ENCODE measurements at places on chromosomes 11 and 22.

- no peak for DNase-seq
These were observed 1232.8 kb downstream of the TBC1D22A start for GRCh38 chr22:47995264-47995627.

GRCh38 chr11:71164621-71165020 is 87.8 kb downstream of the SHANK2 start:
- DNase-seq, result no peak

DNA sequence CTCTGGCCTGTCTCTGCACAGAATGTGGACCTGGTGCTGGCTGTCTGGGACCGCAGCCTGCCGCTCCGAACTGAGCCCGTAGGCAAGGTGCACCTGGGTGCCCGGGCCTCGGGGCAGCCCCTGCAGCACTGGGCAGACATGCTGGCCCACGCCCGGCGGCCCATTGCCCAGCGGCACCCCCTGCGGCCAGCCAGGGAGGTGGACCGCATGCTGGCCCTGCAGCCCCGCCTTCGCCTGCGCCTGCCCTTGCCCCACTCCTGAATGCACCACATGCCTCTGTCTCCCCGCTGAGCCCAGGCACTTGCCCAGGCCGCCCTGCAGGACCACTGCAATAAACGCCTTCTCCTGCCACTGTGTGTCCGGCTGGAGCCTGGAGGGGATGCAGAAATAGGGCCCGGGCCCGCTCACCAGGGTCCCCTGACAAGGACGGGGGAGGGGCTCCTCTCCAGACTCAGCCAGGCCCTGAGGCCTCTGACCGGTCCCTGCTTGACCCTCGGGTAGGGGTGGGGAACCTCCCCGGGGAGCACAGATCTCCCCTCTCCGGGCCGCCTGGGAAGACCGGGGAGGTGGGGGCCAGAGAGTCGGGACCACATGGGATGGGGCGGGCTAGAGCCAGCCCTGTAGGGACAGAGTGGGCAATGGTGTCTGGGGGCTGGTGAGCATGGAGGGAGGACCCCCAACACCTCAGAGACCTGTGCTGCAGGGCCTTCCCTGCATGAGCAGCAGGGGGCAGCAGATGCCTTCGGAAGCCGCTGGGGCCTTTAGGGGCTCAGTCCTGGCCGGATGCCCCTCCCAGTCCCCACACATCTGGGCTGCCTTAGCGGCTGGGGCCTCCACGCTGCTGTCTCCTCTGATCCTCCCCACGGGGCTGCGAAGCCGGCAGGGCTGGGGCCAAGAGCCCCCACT is 1.4 kb upstream of the TNNI2 start:
- DNase-seq, result no peak

DNA sequence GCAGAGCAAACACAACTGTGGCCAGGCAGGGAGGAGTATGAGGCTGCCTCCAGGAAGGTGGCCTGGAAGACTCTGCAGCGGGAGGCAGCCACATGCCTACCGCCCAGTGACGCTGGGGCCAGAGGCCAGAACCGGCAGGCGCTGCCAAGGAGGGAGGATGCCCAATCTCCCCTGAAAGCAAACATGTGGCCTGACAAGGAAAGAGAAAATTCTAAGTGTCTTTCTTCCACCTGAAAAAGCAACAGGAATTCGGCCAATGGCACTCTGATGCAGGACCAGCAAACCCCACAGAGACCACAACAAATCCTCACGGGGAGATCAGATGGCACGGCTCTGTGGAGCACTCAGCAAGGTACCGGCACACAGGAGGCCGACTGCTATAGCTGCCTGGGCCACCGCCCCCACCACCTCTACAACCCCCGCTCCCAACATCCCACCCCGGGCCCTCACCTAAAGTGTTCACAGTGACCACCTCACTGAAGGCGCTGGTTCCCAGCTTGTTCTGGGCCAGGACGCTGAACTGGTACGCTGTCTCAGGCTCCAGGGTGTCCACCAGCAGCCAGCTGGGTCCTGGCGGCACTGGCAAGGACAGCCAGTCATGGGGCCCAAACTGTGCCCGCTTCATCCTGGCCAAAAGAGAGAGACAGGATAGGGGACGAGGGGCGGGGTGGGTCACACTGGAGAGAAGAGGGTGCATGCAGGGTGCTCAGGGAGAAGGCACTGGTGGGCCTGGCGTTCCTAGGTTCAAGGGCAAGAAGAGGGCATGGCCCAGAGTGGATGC is 30.1 kb downstream of the IGSF9B start:
- no peak for DNase-seq

- DNase-seq, result no peak
These were observed 30.6 kb downstream of the NFRKB start for GRCh38 chr11:129864811-129865210.

- no peak for DNase-seq
These were observed 87.3 kb upstream of the DBX1 start for GRCh38 chr11:20247591-20248007.

GRCh38 chr11:75022759-75023396 is 34.1 kb downstream of the NEU3 start:
- peak; percentile 83 for DNase-seq

DNA sequence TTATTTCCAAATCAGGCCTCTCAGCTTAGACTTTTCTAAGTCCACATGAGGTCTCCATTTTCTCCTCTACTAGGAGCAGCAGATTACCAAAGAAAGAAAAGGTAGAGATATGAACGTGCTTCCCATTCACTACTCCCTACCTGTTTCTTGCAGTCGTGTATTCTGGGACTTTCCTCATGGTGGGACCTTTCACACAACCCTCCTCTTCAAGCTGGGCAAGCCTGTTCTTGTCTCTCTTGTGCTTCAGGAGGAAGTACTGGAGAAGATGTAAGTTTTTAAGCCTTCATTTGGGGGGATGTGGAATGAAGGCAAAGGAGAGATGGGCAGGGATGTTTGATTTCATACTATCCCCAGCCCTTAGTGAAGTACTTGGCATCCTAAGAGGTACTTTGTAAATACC is 128.8 kb upstream of the SESN3 start:
- DNase-seq, result no peak

DNA sequence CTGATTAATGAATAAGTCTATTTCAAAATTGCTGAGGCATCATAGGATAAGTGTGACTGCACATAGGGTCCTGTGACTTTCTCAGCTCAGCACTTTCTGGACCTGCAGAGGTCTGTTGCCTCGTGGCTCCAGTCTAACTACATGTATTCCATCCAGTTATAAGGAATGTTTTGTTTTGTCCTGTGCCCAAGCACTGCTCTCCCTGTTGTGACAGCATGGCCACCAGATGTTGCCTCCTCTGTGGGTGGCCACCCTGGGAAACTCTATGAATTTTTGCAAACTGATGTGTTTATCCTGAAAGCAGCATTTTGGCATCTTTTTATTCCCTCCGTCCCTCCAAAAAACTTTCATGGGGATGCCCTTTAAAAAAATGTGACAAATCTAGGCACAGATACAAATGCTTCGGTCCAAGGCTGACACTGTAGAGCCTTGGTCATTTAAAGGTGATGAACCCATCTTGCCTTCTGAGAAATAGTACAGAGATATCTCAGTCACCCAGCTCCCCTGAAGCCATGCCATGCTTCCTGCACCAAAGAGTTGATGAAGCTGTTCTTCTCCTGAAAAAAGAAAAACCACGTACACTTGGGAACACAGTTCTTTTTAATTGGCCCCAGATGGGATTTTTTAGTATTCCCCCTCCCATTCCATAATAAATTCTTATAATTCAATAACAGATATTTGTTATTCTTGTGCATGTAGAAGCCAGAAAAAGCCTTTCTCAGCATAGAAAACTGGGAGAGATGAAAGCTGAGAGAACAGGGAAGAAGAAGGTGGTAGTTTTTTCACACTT is 72.6 kb downstream of the CCDC34 start:
- DNase-seq, result no peak

DNA sequence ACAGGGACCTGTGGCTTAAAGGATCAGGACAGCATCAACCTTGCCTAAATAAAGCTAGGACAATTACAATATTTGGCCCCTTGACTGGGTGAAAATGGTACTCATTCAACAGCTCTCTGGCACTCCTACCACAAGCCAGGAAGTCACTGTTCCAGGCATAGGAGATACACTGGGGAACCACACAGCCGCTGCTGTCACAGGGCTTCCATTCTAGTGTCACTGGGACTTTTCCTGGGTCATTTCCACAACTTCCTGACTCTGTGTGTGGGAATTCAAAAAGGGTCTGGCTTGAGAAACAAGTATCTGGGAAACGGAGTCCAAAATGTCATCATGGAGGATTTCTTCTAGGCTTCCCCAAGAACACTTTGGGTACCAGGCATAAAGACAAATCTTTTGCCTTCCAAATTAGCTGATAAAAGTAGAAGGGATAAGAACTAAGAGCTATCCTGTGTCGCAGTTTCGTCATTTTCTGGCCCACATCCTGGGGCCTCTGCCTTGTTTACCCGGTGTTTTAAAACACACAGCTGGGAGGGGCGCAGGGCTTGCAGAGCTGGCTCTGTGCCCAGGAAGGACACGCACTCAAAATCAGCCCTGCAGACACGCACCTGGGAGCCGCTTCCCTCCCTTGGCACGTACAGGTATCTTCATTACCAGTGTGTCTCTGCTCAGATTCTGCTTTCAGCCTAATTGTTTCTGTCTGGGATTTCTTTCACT is 38.0 kb downstream of the TMEM45B start:
- DNase-seq, result no peak

DNA sequence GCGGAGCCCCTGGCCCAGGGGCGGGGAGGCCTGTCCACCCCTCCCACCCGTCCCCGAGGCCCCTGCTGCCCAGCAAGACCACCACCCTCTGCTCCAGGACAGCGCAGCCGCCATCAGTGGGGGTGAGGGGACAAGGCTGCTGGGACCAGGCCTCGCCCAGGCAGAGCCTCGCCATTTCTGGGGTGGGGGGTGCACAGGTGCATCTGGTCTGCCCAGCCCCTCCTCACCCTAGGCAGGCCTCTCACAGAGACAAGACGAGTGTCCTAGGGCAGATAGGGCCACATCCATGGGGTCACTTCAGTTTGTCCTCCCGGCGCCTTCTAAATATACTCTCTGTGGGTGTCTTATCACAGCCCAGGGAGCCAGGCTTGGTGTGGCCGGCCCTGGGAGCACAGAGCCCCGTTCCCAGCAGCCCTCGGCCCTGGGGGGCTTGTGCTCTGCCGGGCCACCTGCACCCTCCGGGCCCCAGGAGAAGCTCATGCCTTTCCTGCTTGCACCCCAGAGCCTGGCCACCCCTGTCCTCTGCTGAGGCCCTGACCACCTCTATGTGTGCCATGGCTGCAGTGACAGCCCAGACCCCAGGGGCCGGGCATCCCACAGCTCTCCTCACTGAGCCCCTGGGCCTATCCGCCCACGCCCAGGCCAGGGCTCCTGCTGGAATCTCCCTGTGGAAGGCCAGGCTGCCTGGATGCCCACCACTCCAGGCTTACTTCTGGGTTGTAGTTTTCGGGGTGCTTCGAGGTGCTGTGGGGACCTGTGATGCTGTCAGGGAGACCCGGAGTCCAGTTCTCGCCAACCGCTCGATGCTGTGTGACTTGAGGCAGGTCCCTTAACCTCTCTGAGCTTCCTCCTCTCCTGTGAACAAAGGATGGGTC is 70.8 kb downstream of the KCNQ1 start:
- no peak for DNase-seq

- no peak for DNase-seq
These were observed 27.4 kb upstream of the MUC15 start for GRCh38 chr11:26599425-26599824.

DNA sequence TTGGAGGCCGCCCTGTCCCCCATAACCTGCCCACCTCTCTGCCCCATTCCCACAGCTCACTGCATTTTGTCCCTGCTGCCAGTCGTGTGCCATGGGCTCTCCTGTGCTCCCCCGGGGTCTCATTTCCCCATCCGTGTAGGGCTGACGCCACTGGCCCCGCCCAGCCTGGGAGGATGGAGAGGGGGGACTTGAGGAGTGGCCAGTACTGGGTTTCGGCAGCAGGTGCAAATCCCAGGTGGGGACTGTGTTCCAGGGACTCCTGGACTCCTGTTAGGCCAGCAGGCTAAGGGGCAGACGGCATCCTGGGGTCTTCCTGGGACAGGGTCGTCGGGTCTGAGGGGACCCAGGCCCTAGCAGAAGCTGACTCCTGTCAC is 1.2 kb upstream of the MYO7A start:
- DNase-seq, result no peak

DNA sequence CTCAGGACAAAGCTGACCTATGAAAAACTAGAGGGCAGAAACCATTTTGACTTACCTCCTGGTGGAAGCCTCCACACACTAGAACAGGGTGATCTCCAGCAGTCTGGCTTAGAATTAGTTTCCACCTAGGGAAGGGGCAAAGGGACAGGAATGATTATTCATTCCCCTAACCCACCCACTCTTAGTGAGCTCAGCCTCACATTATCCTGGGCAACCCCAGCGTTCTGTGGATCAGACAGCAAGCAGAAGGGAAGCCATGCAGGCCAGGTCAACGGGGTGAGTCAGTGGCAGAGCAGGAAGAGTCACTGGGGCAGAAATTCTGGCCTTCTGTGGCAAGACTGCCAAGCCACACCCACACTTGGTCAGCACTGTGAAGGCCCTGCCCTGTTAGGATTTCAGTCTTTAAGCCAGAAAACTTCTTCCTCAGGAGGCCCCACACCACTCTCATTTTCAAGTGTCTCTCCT is 10.5 kb downstream of the NUMA1 start:
- DNase-seq, result peak; percentile 63

DNA sequence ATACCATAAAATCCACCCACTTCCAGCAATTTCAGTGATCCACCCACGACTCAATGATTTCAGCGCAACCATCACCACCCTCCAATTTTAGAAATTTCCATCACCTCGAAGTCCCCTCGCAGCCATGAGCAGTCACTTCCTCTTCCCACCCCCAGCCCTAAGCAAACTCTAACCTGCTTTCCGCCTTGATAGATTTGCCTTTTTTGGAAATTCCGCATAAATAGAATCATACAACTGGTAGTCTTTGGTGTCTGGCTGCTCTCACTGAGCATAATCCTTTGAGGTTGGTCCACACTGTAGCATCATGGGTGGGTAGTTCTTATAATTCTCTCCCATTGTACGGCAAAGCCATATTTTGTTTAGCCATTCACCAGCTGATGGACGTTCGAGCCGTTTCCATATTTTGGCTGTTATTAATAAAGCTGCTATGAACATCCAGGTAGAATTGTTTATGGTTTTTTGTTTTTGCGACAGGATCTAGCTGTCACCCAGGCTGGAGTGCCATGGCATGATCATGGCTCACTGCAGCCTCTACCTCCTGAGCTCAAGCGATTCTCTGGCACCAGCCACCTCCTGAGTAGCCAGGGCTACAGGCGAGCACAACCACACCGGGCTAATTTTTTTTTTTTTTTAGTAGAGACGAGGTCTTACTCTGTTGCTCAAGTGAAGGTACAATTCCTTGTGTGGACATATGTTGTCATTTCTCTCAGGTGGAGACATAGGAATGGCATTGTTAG is 16.0 kb downstream of the PIM3 start:
- DNase-seq, result no peak

DNA sequence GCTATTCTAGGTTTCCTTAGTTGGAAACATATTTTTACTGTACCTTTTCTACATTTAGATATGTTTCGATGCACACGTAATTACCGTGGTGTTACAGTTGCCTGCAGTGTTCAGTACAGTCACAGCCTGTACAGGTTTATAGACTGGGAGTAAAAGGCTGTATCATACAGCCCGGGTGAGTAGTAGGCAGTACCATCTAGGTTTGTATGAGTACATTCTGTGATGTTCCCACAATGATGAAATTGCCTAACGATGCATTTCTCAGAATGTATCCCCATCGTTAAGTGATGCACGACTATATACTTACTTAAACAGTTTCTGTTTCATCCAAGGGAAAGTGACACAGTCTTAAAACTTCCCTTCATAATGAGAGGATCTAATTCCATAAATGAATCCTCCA is 13.1 kb upstream of the THY1 start:
- no peak for DNase-seq

- DNase-seq, result no peak
These were observed 1072.4 kb downstream of the BRD1 start for GRCh38 chr22:48755059-48755949.

- DNase-seq, result no peak
These were observed 816 bp upstream of the PLEKHA7 start for GRCh38 chr11:17014833-17015626.
